ENCODE measurements at places on chromosomes 11 and 22.

DNA sequence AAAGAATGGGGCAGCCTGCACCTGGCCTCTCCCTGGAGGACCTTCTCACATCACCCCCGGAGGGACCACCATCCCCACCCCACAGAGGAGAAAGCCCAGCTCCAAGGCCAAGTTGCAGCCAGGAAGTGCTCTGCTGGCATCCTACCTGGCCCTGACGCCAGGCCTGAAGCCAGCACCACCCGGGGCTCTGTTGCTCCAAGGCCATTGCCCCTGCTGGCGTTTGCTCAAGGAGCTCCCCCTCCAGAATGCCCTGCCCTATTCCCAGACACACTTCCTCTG, 10.2 kb downstream of the RTN4R start:
- no peak for DNase-seq

GRCh38 chr11:105144887-105145286, 5.3 kb upstream of the CARD18 start:
- no peak for DNase-seq

DNA sequence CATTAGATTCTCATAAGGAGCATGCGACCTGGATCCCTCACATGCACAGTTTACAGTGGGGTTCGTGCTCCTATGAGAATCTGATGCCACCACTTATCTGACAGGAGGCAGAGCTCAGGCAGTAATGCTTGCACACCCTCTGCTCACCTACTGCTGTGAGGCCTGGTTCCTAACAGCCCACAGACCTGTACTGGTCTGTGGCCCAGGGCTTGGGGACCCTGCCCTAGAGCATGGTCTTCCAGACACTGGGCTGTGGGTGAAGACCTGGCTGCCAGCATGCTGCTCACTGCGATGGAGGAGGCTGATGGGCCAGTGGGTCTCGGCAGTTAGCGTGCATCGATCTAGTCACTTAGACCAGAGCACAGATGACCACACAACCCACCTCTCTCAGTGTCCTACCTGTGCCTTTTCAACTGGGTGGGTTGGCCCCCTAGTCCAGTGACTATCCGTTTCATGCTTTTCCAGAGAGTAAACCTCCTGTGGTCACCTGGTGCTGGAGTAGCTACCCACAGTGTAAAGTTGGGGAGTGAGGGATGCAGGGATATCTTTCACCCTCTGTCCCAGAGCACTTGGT, 21.1 kb downstream of the MED15 start:
- no peak for DNase-seq

DNA sequence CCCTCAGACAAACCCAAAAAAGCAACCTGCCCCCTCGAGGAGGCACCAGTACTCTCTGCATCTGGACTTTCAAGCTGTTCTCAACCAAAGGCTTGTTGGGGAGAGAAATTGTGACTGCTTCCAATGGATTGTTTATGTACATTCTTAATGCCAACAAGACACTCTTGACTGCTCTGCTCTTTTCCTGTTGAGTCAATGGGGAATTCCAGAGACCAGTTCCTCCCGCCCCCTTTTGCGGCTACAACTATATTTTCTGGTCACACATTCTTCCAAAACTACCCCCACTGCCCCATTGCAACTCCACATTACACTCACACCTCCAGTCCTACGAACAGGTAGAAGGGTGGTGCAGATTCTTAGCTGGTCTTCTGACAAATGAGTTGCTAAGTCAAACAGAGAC, 187.0 kb downstream of the DSCAML1 start:
- DNase-seq: no peak

DNA sequence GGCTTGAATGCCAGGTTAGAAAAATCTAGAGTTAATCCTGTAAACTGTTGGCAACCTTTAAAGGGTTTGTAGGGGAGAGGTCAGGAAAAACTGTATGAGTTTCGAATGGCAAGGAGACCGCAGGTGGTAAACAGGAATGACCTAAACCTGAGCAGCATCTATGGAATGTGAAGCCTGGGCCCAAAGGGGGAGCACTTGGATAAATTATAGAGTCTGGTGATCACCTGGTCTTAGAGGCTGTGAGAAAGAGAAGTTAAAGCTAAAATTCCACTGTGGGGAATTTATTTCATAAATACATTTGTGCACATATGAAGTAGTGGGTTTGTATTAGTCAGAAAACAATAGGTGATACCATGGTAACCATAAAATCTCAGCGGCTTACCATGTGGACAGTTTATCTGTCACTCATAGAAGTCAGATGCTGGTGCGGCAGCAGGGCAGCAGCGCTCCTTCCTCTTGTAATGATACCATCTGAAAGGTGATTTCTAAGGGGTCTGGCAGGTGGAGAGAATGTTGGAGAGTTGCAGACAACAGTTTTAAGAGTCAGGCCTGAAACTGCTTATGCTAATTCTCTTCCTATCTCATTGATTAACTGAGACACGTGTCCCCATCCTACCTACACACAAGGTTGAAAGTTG, 1104.4 kb upstream of the CCDC90B start:
- DNase-seq: no peak
